ENCODE measurements at places on chromosomes 5 and 9.
A peak's percentile ranks its signal among the peaks of the same experiment; 100 is the strongest.

DNA sequence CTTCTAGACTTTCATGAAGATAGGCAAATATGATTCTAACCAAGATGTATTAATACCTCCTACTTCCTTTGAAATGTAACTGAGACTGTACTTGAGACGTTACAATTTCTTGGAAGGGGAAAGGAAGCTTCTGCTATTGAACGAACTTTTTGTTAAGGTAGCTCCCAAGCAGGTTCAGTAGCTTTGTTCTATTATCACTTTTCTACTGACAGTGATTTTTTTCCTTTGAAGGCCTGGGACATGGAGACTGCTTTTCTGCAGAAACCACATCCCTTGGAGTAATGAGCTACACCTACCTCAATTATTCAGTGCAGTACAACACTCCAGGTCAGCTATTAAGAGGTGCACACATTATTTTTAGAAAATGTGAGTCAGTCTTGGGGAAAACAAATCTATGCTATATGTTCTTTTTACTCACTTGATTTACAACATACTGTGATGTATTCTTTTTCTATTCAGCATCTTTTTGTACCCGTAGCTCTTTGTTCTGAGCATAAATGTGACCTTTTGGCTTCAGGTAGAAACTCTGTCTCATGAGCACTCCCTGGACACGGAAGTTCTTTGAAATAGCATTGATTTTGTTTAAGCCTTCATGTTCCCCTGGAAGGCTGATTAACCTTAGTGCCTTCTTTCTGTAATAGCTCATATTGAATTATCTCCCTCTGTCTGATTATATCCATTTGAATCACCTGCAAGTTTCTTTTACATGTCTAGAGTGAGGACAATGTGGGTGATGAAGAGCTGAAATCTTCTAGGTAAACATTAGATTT is 56.5 kb upstream of the CDKN2B start:
- DNase-seq = no peak

DNA sequence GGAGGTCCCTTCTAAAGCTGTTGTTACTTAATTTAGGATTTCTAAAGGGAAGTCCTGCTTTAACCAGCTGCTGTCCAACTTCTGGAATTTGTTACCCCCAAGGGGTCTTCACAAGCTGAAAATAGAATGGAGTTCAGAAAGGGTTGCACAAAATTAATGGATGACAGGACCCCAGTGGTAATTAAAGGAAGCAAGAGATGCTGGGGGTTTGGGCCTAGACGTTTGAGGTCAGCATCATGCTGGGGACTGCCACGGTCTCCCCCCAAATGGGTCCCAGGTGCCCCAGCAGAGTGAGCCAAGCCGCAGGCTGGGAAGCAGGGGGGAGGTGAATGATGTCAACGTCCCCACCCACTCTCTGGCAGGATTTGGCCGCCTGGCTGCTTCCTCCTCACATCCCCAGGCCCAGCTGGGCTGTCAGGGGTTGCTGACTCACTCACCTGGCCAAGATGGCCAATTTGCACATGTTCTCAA is 97.5 kb upstream of the ARAP3 start:
- no peak for DNase-seq

GRCh38 chr9:96420468-96421219 is 2.5 kb upstream of the ZNF367 start:
- no peak for DNase-seq

- DNase-seq = no peak
These were observed 93.1 kb upstream of the TBCA start for GRCh38 chr5:77869116-77869798.

- DNase-seq = no peak
These were observed 2.7 kb upstream of the TRAF1 start for GRCh38 chr9:120929229-120929791.

DNA sequence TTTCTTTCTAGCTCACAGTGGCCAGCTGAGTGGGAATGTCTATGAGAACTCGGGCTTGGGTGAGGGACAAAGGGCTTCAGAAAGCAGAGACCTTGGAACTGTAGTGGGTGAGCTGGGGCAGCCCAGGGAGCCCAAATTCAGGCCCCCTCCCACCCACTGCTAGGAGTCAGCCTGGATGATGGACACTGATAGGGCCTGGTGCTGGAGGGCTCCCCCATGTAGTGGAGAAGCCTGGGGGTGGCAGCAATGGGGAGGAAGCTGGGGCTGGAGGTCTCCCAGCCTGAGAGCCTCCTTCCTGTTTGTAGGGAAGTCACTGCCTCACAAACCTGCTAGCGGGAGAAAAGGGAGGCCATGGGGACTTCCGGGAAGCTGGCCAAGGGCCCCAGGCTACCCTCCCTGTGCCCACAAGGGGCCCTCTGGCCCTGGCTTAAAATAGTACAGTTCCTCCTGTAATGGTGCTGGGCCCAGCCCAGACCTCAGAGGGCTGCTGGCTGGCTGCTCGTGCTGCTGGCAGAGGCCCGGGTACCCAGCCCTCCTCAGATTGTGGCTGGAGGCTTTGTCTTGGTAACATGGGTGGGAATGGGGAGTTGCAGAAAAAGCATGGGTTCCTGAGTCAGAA is 6.3 kb upstream of the NR5A1 start:
- DNase-seq = no peak

- DNase-seq = no peak
These were observed 34.5 kb upstream of the ORM1 start for GRCh38 chr9:114288193-114289091.

GRCh38 chr5:163943546-163943945 is 438.1 kb downstream of the MAT2B start:
- no peak for DNase-seq

- DNase-seq = no peak
These were observed 42.3 kb upstream of the MATR3 start for GRCh38 chr5:139251281-139251687.

- DNase-seq = no peak
These were observed 158.1 kb upstream of the NREP start for GRCh38 chr5:111914966-111915636.

DNA sequence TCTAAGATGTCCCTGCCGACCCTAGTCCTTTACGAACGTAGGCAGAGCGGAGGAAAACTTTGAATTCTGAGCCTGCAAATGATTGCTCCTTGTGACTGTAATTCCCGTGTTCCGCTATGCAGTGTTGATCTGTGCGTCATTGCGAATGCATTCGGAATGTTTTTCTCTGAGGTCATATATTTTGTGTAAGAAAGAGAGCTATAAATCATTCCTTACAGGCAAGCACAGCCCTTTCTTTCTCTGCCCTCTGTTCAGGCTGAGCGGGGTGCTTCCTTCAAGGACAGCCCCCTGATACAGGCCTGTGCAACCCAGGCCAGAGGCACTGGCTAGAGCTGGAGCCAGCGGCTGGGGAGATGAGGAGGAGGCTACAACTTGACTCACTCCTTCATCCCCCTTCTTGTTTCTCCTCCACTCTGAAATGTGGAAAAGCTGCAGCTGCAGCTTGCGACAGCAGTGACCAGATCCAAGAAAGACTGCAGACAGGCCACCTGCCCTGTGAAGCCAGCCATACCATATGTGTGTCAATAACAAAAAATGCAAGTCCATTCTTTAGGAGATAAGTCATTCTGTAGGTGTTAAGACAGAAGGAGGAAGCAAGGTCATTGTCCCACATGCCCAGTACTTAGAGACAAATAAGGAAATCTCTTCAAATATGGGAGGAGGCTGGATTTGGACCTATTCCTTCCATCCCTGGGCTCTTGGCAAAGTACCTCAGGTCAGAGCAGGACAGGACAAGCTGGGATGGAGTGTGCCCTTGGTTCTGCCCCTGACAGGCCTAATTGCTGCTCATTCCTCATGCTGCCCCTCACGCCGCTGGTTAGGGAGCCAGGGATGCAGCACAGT is 345.7 kb upstream of the WWC1 start:
- no peak for DNase-seq

- no peak for DNase-seq
These were observed 3.4 kb downstream of the G3BP1 start for GRCh38 chr5:151775025-151775606.

DNA sequence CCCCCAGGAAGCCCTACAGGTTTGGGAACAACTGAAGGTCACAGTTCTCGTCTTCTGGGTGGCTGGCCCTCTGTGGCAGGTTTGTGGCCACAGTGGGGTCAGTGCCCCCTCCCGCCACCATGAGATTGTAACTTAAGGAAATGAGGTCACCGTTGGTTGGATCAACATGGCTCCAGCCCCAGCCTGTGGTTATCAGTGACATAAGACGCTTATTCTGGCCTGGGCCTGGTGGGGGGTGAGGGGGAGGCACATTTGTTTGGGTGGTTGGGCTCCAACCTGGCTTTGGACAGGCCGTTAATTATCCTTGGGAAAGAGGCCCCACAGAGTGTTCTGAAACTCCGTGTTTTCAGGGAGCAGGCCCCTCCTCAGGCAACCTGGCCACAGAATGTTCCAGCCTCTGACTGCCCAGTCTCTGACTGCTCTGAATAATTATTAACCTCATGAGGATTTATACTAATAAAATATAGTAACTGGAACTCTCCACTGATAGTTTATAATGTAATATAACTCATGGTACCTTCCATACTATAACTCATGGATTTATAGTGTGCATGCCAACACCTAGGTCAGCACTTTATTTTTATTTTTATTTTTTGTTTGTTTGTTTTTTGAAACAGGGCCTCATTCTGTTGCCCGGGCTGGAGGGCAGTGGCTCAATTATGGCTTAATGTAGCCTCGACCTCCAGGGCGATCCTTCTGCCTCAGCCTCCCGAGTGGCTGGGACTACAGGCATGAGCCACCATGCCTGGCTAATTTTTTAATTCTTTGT is 58.0 kb upstream of the RPL26L1 start:
- DNase-seq = no peak

DNA sequence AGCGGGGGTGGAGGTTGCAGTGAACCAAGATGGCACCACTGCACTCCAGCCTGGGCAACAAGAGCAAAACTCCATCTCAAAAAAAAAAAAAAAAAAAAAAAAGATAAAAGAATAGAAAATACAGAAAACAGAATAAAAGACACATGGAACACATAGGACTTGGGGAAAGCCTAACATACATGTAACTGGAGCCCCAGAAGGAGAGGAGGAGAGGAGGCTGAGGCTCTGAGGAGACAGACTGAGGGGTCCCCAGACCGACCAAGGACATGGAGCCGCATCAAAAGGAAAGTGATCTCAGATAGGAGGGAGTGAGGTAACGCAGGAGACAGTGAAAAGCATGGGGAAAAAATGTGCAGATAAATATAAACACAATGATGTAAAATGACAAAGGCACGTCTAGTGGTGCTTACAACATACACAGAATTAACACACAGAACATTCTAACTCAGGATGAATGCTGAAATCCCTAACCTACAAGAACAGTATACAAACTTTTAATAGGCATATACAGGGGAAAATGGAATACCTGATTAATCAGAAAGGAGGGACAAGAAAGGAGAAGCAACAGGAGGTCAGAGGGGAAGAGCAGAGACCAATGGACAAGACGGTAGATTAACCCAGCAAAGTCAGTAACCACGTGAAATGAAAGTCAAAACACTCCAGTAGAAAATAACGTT is 65.2 kb upstream of the UBAC1 start:
- DNase-seq = no peak

DNA sequence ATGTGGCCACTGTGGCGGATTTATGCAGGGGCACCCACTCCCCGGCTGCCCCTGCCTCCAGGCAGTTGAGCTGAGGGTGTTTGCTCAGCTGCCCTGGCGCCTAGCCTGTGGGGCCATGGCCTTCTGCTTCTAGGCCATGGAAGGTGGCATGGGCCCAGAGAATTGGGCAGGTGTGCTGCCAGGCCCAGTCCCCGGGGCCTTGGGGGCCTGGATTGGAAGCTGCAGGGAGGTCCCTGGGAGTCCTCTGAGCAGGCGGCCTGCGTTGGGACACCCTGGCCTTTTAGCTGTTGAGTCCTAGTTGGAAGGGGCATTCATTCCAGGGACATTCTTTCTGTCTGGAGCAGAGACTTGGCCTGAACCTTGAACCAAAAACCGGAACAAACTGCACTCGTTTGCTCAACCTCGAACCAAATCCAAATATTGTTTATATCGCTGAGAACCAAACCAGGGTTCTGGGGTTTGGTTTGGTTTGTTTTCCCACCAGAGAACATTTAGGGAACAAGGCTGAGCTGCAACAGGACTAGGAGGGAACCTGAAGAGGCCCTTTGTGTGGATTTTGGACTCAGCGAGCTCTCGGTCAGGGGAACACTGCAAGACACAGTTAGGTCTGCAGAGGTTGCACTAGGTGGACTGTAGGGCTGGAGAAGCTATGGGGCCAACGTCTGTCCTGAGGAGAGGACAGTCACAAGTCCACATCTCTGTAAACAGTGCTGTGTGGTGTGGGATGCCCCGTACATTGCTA is 116.8 kb downstream of the BOD1 start:
- no peak for DNase-seq

GRCh38 chr5:57494104-57495098 is 11.8 kb upstream of the ACTBL2 start:
- no peak for DNase-seq

GRCh38 chr5:160129841-160130240 is 10.6 kb upstream of the PWWP2A start:
- no peak for DNase-seq

DNA sequence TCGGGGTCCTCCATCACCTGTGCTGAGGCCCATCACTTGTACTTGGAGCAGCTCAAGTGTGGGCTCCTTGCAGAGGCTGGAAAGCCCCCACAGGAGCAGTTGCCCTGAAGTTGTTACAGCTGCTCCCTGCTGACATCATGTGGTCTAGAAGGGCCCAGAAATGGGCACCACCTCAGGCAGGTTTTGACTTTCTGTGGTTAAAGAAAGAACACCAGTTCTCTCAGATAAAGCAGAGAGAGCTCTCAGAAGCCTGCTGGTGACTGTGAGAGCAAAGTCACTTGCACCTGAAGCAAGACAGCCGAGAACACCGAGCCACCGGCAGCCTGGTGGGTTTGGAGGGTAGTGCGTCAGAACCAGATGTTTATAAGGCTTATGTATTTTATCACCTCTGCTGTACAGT is 70.4 kb downstream of the MVB12B start:
- peak; percentile 42 for DNase-seq

DNA sequence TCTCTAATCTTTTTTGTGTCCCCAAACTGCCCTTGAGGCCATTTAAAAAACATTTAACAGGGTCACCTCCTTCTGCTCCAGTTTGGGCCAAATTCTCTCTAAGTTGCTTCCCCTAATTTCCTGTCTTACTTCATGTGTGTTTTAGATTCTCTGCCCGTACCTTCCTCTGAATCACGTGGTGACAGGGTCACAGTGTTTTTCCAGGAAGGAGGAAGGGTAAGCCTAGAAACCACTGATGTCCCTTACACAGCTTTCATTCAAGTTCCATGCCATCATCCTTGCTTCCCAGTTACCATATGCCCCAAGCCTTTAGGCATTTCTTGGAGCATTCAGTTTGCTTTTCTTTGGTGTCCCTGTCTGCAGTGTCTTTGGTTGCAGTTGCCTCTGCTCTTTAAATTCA is 42.4 kb upstream of the MACIR start:
- DNase-seq = no peak

All from stimulated activated CD8-positive, alpha-beta memory T cell treated with anti-CD3 and anti-CD28 coated beads, Interleukin-2, amount 100 ng/mL, for 1 hour (primary cell).